ENCODE measurements at places on chromosomes 3 and 15.

- DNase-seq, result no peak
Observed at GRCh38 chr3:108947855-108948254, 5.8 kb downstream of the GUCA1C start.

- DNase-seq, result no peak
Observed at GRCh38 chr15:84814916-84815315, 2.2 kb upstream of the ALPK3 start.

DNA sequence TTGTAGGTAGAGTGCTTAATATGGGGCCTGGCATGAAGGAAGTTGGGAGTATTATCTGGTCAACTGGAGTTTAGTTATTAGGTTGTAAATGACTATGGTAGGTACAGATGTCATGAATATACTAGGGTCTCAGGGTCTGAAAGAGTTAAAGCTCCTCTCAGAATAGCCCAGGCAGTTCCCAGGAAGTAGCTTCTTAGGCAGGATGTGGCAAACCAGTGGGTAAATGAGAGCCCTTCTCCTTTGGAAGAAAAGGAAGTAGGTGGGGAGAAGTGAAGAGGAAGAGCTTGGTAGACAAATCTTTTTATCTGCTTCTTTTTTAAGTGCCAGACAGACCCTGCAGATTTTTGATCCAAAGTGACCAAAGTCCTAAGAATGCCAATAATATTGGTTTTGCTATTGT is 24.5 kb downstream of the MAP2K1 start:
- DNase-seq, result no peak

- DNase-seq, result no peak
Observed at GRCh38 chr15:100017140-100017539, 283.9 kb upstream of the LYSMD4 start.

DNA sequence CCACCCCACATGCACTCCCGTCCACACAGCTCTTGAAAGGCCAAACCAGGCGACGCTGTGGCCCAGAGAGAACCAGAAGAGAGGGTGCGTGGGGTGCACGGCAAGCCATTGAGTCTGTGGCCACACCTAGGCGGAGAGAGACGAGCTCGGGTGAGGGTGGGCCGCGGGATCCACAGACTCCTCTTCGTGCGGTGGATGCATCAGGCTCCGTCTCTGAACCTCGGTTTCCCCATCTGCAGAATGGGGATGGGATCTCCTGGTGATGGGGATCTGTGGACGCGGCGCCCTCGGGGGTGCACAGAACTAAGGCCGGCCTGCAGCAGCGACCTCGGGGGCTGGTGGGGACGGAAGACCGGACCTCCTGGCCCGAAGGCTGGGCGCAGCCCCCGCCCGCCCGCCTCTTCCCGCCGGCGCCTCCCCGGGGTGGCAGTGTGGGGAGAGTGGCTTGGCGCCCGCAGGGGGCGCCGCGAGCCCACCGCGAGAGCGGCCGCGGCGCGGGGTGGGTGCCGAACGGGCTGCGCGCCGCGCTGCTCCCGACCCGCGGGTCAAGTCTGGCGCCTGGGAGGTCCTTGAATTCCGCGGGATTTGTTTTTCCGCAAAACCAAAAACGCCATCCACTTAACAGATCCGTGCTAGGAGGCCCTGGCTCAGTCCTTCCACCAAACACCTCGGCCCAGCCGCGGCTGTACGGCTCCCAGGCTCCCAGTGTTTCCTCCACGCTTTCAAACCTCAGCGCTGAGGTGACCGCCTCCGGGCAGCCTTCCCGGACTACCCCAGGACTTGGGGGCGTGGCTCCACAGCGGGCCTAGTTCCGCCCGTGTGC is 13.2 kb upstream of the ADPGK start:
- DNase-seq, result no peak

GRCh38 chr15:54568381-54568780 is 590.1 kb downstream of the UNC13C start:
- DNase-seq, result no peak

- no peak for DNase-seq
Observed at GRCh38 chr3:146280864-146281263, 30.0 kb upstream of the PLSCR4 start.

DNA sequence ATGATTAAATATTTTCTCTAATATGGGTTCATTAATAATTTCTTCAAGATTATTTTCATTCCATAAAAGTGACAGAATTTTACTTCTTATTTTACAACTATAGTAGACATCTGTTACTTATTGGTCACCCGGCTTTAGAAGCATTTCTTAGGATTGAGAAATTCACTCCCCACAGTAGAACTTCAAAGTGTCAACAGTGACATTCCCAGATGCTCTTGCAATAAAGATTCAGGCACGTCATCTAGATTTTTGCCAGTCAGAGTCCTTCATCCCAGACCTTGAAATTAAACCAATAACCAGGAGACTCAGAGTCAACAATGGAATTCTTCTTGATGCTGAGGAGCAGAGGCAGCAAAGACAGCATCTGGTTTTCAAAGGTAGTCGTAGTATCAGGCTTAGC is 190.8 kb downstream of the VGLL3 start:
- DNase-seq, result no peak

DNA sequence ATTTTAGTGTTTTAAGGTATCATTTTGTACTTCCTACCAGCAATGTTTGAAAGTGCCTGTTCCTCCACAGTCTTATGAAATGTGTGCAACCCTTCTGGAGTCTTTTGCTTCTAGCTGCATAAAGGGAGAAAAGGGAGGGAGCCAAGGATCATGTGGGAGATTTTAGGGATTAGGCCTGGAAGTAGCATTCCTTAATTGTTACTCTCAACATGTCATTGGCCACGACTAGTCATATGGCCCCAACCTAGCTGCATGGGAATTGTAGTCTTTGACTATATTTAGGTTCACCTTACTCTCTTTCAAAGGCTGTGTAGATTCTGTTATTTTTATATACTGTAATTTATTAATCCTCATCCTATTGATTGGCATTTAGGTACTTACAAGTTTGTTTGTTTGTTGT is 14.9 kb downstream of the CRTAP start:
- no peak for DNase-seq

All from stimulated activated CD4-positive, alpha-beta T cell treated with anti-CD3 and anti-CD28 coated beads, Interleukin-12 subunit alpha, Interleukin-12 subunit beta, amount 100 ng/mL, for 48 hours (primary cell).